ENCODE measurements at places on chromosomes 7 and 10.

GRCh38 chr7:152618427-152618826 is 57.5 kb downstream of the XRCC2 start:
- no peak for DNase-seq

DNA sequence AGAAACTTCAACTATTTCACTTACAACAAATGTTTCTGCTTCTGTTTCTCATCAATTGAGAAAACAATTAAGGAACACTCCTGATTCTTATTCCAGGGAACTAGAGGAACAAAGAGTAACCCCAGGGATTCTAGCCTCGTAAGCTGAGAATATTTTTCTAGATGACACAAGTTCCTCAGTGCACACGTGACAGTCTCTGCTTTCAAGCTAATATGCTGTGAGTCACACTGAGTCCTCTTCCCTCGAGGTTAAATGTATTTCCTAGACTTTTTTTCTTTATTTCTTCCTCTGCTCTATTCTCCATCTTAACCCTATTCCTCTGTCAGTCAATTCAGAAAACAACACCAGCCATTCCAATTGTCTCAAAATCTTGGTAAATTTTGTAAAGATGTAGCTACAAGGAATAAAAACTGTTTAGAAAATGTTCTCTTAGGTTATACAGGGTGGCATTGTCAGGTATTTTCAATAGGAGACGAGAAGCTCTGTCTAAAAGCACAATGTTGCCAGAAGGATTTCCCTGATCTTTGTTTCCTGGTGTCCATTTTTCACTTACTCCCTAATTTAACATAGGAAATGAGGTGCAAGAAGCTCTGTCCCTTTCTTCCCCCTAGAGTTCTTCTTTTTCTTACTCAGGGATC is 5.8 kb upstream of the C1GALT1 start:
- DNase-seq: peak; percentile 68

- no peak for DNase-seq
Observed at GRCh38 chr10:36621346-36621745, 504.1 kb upstream of the ANKRD30A start.

- DNase-seq: peak; percentile 54
Observed at GRCh38 chr10:103276896-103277712, at the start of gene INA. INA (plus strand) TSS chr10:103277138; CDS start chr10:103277212, 74 bp downstream.

GRCh38 chr7:101315336-101315735 is 6.3 kb downstream of the IFT22 start:
- peak; percentile 73 for DNase-seq

DNA sequence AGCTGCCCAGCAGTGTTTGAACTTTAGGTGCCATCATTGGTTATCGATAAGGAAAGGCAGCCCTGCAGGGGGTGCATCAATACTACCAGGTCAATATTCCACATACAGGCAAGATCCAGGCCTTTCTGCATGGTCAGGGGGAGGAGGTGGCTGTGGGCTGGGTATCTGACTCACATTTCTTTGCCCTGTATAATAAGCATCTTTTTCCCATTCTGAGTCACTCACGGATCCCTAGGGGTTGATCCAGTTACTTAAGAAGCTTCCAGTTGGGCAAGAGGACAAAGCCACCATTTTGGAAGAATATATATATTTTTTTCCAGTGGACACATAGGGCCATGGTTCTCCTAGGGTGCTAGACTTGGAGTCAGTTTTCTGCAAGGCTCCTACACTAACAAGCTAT is 114.2 kb upstream of the HABP2 start:
- no peak for DNase-seq

DNA sequence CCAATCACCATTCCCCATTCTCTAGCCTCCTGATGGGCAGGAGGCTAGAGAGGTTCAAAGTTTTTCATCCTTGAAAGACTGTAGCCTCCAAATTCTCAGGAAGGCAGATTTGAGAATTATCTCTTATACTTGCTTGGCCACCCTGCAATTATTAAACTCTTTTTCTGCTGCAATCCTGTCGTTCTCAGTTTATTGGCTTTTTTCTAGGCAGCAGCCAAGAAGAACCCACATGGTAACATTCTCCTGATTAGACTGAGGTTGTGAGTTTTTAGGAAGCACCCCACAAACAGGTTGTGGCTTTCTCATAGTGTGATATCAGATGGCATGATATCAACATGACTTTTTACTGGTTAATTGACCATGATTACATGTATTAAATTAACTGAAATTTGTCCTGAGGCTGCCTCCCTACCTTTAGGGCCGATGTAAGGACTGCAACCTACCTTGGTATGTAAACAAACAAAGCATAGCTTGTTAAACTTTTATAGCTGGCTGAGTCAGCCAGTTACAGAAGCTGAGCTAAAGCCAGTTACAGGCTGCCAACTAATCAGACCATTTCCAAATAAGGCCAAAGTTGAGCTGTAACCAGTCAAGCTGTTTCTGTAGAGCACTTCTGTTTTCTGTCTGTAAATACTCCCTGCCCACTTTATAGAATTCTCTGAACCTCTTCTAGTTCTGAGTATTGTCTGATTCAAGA is 3.2 kb upstream of the ZNF248 start:
- peak; percentile 56 for DNase-seq

DNA sequence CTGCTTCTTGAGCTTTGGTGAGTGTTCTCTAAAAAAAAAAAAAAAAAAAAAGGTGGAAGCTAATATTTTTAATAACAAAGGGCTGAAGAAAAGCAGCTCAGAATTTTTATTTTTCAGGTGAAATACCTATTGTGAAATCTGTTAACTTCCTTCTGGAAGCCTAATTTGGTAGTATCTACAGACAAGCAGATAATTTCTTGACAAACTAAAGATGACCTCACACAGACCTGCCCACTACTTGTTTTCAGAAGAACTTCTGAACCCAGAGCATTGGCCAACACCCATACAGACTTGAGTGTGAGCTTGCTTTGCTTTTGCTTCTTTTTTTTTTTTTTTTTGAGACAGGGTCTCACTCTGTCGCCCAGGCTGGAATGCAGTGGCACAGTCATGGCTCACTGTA is 31.2 kb downstream of the LRRC4 start:
- DNase-seq: peak; percentile 69

GRCh38 chr7:37690206-37690605 is 6.6 kb downstream of the GPR141 start:
- DNase-seq: peak; percentile 75

- peak; percentile 36 for DNase-seq
Observed at GRCh38 chr10:97356318-97356914, 21.9 kb upstream of the FRAT2 start.

DNA sequence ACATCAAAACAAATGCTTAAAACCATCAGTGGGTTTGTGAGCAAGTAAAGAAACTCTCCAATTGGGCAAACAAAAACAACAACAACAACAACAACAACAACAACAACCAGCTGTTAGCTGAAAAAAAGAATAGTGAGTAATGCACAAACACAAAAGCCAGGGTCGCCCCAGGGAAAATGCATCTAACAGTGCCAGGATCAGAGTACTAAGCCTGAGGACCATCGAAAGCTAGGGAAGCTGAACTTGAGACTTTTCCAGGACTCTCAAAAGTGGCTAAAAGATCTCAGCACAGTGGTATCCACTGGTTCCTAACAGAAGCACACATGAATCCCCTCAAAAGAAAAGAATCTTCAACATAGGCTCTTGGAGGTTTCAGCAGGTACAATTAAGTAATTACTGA is 83.3 kb downstream of the CPXM2 start:
- no peak for DNase-seq

- DNase-seq: peak; percentile 17
Observed at GRCh38 chr7:50068026-50068425, 25.0 kb downstream of the ZPBP start.

- DNase-seq: peak; percentile 76
Observed at GRCh38 chr7:42254217-42254616, 17.2 kb upstream of the GLI3 start.

DNA sequence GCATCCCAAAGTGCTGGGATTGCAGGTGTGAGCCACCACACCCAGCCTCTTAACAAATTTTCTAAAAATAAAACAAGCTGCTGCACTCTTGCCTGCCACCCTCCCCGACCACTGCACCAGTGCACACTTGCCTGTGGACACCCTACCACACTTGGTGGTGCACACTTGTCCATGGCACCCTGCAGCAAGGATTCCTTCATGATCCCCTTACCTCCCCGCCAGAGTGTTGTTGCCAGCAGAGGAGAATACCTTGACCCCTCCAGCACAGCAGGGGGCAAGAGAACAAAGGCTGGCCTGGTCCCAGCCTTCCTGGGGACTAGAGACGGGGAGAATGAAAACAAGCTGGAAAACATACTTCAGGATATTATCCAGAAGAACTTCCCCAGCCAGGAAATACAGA is 65.9 kb upstream of the KCND2 start:
- no peak for DNase-seq

DNA sequence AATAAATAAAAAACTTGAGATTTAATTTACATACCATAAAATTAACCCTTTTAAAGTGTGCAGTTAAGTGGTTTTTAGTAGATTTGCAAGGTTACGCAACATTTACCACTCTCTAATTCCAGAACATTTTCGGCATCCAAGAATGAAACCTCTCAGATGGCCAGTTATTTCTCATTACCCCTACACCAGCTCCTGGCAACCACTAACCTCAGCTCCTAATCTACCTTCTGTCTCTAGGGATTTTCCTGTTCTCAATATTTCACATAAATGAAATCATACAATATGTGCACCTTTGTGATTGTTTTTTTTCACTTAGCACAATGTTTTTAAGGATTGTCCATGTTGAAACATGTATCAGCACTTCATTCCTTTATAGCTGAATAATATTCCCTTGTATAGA is 45.1 kb downstream of the INPP5F start:
- no peak for DNase-seq

GRCh38 chr10:15735763-15736162 is 16.0 kb upstream of the ITGA8 start:
- no peak for DNase-seq

DNA sequence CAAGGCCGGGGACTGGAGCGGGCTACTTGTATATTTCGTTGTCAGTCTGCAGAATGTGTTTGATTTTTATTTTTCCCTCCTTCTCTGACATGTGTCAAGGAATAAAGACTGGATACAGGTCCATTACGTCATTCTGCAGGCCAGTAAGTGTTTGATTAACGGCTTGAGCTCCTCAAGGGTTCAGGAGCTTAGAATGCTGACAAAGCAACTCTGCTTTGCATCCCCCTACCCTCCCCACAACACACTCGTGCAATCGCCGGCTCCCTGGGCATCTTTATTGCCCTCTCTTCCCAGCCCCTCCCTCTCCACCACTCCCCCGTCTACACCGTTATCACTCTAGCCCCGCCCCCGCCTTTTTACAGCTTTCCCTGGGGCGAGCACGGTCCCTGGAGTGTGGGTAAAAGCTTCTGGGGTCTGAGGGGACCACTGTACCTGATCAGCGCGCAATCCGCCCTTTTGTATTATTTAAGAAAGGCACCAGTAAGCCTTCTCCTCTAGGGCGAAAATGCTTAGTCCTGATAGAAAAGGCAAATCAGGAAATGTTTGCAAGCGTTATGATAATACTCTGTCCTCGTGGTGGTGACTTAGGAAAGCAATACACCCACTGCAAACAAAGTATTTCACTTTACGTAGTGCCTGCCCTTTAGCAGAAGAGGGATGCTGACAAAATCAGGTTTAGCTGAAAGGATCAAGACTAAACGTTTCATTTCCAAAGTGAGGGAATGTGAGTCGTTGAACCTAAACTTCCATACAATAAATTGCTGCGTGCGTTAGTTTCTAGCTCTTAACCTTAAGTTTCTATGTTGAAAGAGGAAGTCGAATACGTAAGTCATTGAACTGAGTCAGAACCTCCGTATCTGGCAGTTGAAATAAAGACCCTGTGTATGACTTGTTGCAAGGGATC is 1.4 kb upstream of the CREB5 start:
- peak; percentile 59 for DNase-seq

DNA sequence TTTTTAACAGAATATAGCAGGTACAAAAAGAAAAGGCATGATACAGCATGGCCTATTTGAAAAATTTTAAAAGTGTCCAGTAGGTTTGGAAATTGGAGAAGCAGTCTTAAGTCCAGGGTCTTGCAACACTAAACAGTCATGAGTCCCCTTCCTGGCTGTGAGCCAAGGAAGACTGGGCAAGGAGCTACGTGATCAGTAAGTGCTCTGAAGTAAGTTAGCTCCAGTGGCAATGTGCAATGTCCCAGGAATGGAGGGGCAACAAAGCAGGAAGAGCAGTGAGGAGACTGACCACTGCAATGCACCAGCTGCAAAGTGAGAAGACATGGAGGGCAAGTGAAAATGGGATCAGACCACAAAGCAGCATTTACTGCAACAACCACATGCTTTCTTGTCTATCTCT is 72.9 kb upstream of the GRID1 start:
- DNase-seq: peak; percentile 96

DNA sequence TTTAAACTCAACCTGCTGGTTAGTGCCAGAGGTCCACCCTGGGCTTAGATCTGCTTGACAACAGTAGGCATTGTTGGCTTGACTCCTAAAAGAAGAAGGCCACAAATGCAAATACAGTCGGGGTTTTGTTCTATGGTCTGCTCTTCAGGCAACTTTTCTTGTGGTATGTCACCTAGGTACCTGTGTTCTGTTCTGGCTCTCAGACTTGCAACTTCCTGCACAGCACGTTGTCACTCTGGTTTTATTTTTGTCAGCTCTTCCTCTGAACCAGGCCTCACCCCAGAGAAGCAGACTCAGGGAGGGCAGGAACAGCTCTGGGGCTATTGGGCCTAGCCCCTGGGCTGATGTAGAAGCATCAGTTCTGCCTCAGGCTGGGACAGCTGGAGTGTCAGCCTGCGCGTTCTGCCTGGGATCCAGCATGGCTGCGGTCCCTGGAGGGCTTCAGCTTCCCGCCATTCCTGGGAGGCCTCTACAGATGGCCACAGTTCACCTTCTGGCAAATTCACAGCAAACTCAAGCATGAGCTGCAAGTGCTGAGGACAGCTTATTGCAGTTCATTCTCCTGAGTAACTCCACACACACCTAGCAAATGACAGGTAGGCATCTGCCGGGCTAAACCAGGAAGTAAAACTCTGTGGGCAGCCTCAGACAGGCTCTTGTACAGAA is 11.0 kb upstream of the PDCD4 start:
- DNase-seq: no peak

DNA sequence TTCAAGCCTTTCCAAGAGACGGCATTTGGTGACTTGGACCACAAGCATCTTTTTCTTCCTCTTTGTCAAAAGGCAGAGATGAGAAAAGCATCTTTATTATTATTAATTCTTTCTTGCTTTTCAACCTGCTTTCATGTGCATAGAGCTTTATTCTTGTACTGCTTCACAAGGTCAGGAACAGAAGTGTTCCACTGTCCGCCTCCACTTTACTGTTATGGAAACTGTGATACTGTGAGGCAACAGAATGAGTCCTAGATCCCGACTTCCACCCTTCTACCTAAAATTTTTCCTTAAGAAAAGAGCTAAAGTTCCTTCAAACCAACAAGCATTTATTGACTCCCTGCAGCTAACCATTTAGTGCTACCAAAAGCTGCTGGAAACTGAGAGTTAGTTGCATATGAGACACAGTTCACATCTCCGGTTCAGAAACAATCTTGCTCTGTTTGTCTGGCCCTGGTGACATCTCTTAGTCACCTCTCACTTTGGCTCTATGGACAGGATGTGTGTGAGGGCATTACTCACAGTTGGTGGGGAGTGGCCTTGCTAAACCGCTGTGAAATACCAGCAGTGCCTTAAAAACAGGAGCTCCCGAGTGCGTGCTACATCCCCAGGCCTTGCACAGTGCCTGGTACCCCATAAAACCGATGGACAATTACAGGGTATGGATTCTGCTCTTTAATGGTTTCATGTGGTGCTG is 77.1 kb upstream of the TRIL start:
- no peak for DNase-seq

All from suppressor macrophage (primary cell).